ENCODE measurements at places on chromosomes 6 and 20.
A peak's percentile ranks its signal among the peaks of the same experiment; 100 is the strongest.

DNA sequence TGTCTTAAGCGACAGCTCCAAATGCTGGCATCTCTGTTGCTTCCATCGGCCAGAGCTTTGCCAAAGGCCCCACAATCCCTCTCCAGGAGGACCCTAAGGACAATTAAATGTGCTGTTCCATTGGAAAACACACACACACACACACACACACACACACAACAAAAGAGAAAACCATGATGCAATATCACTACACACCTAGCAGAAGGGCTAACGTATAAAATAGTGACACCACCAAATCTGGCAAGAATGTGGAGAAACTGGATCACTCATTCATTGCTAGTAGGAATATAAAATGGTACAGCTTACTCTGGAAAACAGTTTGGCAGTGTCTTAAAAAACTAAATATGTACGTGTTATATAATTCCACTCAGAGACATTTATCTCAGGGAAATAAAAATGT is 13.0 kb upstream of the TMEM14A start:
- no peak for DNase-seq

DNA sequence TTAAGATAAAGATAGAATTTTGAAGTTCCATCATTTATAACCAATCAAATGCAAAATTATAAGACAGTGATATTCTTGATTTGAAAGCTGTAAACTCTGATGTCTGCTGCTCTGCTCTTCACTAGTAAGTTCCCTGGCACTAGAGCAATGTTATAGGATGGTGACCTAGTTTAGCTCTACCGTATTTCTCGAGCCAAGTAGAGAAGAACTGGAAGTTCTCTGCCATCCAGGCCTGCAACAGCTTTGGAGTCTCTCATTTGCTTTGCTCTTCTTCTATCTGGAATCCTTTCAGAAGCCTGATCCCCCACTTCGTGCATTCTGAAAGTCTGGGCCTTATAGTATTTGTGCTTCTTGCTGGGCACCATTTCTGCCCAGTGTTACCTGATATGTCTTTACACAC is 100.3 kb downstream of the PLCB1 start:
- no peak for DNase-seq

- DNase-seq, result no peak
These were observed 347.3 kb downstream of the DHX35 start for GRCh38 chr20:39309458-39309857.

GRCh38 chr6:107968081-107968480 is 10.1 kb upstream of the SEC63 start:
- DNase-seq, result no peak

- no peak for DNase-seq
These were observed 198.5 kb upstream of the TAB2 start for GRCh38 chr6:149118737-149119653.

DNA sequence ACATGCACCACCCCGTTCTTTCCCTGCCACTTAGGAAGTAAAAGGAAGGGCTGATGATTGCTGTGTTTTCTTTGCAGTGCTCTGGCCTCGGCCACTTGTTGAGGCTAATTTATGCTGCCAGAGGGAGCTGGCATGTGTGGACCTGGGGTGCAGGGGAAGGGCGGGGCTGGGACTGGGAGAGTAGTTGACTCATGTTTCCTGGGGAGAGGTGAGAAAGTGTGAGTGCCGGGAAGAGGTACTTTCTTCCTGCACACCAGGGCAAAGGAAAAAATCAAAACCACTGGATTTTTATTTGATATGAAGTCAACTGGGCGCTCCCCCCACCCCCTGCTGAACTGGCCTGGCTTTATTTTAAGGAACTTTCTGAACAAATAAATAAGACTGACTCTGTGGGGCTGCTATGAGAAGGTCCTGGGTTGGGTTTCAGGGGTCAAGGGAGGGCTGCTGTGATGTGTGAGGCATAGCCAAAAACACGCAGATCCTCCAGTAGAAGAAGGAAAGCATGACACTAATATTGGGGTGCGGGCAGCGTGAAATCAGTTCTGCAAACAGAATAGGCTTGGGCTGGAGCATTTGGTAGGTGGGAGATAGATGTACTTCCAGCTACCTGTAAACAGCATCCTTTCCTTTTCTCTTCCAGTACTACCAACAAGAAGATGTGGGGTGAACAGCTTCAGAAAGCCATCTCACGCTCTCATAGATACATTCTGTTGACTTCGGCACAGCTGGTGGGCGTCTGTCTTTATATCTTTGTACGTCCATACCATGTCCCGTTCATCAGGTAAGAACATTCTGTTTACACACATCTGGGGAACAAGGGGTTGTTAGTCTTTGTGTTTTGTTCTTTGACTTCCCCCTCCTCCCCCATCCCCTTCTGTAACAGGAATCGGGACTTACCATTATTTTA is 87.5 kb downstream of the SYNJ2 start:
- DNase-seq, result no peak

GRCh38 chr6:40444811-40445210 is 142.4 kb downstream of the LRFN2 start:
- no peak for DNase-seq

DNA sequence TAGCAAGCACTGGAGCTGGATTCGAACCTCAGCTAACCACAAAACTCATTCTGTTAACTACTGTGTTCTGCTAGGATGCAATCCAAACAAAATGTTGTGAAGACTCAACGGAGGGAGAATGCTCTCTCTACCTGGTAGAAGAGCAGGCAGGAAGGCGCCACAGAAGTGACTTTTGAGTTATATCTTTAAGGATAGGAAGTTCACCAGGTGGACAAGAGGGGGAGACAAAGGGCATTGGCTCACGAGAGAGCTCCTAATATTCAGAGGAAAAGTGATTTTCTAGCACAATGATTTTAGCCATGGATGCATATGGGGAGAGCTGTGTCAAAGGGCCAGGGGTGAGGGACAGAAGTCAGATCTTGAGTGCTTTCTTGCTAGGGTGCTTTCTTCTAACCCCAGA is 108.4 kb upstream of the MAFB start:
- DNase-seq, result no peak

DNA sequence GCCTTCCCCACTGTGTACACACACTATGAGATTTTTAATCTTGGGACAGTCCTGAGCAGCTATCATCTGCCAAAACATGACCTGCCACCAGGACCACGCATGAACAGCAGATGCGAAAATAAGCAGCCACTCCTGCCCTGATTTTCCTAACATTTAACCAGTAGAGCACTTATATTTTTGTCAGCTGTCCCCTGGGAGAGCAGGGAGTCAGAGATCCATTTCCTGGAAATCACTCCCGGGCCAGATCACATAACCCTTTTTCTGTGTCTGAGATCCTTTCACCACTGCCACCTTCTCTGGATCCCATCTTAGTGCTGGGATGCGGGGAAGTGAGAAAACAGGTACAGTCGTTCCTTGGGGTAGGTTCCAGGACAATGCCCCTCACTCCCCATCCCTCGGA is 5.7 kb downstream of the SDCBP2 start:
- no peak for DNase-seq

DNA sequence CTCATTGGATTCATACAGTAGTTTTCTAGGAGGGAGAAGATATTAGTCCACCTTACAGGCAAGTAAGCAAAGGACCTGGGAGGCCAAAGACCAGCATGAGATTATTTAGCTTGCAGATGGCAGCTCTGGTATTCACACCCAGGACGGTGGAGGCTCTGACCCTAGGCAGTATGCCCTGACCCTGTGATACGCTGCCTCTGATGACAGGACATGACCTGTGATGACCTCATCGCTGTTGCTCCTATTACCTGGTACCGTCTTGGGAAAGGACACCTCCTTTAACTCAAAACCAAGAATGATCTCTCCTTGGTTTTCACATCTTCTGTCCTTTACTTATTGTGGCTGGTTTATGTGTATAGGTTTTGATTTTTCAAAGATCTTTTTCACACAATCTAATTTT is 298.6 kb downstream of the CLIC5 start:
- DNase-seq, result no peak

DNA sequence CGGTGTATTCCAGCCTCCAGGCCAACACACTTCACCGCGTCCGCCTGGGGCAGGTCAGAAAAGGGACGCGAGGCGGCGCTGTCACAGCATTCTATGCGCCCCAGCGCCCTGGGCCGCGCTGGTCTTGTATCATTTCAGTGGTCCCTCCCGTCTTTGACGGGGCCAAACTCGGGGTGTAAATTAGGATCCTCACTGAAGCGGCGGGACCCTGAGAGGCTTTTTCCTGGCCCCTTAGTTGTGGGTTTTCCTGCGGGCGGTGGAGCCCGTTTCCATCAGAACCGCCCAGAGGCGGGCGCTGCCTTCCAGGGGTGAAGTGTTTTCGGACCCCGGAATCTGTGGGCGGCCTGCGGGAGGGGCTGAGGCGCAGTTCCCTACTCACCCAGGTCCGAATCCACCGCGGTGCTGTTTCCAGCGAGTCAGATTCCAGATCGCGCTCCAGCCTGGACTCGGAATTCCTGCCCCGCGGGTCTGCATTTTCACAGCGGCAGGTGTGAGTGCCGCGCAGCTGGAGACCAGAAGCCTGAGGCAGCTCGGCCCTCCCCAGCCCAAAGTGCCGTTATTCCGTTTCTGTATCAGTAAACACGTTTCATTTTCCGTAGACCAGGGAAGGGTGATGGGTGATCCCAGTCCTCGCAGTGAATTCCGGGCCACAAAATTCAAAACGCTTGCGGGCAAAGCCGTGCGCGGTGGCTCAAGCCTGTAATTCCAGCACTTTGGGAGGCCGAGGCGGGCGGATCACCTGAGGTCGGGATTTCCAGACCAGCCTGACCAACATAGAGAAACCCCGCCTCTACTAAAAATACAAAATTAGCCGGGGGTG is 3.9 kb upstream of the MICB start:
- peak; percentile 49 for DNase-seq

- DNase-seq, result no peak
These were observed 9.9 kb downstream of the HAO1 start for GRCh38 chr20:7930343-7930742.

GRCh38 chr6:31898383-31899011 is 999 bp upstream of the EHMT2 start:
- DNase-seq, result no peak

- DNase-seq, result no peak
These were observed 47.5 kb upstream of the JAG1 start for GRCh38 chr20:10721137-10721896.

DNA sequence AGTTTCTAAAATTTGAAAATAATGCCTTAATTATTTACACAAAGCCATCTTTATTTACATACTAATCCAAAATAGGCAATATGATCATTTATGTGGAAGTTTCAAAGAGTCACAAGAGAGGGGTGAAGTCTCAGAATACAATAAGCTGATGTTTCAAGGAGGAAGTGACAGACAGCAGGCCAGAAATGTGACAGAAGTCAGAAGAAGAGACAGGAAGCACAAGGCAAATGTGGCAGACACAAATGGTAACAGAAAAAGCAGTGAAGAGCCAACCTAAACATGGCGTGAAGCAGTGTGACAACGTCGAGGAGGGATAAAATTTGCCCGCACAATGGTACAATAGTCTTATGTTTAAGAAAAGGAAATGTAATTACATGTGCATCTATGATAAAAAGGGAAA is 59.8 kb downstream of the SHPRH start:
- no peak for DNase-seq

- DNase-seq, result no peak
These were observed 23.9 kb upstream of the B3GAT2 start for GRCh38 chr6:70980727-70981126.

- no peak for DNase-seq
These were observed 36.4 kb upstream of the UTRN start for GRCh38 chr6:144248476-144249301.

DNA sequence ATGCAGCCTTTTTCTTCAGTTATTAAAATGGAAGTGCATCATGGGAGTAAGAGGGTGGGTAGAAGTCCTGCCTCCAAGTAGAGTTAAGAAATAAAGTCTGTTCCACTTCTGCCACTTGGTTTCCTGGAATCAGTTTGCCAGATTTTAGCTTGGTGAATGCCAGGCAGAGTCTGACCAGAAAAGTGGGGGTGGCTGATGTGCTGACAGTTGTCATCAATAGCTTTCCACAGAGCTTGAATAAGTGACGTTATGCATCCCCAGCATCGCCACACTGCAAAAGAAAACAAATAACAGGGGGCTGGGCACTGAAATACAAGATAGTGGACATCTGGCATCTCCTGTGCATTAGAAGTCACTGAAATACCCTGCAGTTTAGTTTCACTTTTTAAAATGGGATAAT is 30.8 kb upstream of the CEP162 start:
- no peak for DNase-seq

GRCh38 chr6:31401403-31401802 is 2.0 kb upstream of the MICA start:
- DNase-seq, result no peak

DNA sequence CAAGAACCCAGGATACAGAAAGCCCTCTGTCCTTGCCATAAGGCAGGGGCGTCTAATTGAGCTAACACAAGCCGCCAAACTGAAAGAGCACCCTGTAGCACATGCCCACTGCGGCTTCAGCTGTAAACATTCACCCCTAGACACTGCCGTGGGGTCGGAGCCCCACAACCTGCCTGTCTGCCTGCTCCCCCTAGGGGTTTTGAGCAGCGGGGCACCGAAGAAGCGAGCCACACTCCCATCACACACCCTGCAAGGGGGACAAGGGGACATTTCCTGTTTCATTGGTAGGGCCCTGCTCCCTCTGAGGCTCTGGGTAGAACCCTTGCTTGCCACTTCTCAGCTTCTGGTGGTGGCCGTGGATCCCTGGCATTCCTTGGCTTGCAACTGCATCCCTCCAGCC is 45.2 kb upstream of the BCLAF1 start:
- DNase-seq, result no peak

DNA sequence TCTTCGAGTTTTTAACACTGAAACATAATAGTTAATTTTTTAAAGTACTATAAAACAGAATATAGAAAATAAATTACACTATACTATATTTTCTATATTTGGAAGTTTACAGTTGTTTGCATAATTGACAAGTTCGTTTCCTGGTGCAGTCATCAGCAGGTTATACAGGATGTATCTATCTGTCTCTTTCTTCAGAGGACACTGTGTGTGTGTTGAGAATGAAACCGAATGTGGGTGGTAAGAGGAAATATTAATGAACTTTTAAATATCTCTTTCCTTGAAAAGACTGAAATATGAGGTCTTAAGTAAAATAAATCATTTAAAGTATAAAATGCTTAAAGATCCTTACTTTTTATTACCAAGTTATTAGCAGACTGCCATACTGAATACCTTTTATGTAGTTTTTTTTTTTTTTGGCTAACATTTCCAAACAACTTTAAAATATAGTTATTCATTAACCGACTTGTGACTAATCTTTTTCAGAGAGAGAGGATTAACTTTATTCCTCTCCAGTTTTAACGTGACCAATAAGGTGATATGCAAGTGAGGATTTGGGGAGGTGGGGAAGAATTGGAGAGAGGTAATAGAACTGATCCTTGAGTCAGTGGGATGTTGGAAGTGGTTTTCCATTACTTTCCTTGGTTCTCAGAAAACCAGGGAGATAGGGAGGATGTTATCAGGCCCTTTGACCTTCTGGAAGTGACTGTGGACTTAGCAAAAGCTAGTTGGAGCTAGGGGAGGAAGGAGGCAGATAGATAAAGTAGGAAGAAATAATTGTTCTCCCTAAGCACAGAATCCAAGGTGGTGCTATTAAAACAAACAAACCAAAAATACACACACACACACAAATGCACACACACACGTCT is 380.0 kb upstream of the FLRT3 start:
- DNase-seq, result no peak

DNA sequence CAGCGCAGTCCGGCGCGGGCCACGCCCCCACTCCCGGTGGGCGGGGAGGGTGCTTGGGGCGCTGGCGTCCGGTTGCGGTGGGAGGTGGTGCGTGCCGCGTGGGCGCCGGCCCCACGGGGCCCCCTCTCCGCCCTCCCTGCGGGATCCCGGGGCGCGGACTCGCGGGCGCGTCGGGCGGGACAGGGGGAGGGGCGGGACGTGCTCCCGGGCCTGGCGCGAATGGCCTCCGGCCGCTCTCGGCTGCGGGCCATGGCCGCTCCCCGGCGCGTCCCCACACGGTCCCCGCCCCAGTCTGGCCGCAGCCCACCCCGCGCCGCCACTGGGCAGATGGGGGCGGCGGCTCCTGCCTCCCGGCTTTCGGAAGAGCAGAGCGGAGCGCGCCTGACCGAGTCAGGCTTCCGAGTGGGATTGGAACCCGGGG is 771 bp upstream of the PPP1R3G start:
- no peak for DNase-seq

Measured in stimulated activated CD4-positive, alpha-beta T cell treated with anti-CD3 and anti-CD28 coated beads, Interleukin-1b, Interleukin-23, amount 100 ng/mL, for 1 hour (primary cell).